ENCODE measurements at places on chromosomes 4 and X.

- DNase-seq, result no peak
Measured at GRCh38 chr4:15848191-15848842, 70.2 kb downstream of the CD38 start.

DNA sequence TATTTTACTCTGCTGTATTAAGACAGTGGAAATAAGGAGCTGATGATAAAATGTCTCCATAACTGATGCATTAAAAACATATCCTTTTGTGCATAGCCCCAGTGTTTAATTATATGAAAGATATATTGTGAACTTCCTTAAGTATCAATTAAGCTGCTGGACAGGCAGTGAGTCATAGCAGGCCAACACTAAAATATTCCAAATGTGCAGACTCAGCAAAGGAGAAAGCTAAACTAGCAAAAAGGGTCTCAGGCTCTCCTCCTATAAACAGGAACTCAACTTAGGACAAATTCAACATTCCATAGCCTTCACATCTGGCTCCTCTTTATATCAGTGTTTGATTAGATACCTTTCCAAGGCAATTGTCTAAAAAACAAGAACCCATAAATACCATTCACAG lies 15.6 kb downstream of the TNMD start:
- no peak for DNase-seq

DNA sequence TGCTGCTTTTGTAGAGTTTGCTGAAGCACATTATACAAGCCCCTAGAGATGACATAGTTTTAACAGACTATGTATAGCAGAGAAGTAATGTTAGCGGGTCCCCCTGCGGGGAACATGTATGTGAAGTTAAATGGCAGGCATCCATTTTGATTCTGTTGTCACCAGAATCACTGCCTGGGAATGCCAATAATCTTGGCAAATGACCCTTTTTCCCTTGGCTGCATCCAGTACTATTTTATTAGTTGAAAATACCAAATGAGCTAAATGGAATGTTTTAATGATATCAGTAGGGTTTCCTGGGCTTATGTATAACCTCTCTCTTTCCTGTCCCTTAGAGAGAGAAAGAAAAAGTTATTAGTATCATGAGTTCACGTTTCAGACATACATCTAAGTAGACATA lies 93.6 kb downstream of the LIMCH1 start:
- no peak for DNase-seq

DNA sequence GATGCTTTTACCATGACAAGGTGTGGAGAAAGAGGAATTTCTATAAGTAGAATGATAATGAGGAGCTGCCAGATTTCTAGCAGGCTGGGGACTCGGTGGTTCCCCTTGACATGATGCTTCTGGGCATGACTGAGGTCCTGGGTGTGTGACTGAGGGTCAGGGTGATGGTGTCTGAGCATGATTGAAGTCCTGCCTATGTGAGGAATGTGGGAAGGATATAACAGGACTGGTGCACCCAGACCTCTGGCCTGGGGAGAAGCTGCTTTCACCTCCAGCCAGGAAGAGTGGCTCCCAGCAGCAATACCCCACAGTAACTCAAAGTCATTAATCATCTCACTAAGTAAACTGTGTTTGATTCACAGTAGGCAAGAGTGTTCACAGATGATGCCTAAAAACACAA lies 17.4 kb downstream of the SORBS2 start:
- no peak for DNase-seq

DNA sequence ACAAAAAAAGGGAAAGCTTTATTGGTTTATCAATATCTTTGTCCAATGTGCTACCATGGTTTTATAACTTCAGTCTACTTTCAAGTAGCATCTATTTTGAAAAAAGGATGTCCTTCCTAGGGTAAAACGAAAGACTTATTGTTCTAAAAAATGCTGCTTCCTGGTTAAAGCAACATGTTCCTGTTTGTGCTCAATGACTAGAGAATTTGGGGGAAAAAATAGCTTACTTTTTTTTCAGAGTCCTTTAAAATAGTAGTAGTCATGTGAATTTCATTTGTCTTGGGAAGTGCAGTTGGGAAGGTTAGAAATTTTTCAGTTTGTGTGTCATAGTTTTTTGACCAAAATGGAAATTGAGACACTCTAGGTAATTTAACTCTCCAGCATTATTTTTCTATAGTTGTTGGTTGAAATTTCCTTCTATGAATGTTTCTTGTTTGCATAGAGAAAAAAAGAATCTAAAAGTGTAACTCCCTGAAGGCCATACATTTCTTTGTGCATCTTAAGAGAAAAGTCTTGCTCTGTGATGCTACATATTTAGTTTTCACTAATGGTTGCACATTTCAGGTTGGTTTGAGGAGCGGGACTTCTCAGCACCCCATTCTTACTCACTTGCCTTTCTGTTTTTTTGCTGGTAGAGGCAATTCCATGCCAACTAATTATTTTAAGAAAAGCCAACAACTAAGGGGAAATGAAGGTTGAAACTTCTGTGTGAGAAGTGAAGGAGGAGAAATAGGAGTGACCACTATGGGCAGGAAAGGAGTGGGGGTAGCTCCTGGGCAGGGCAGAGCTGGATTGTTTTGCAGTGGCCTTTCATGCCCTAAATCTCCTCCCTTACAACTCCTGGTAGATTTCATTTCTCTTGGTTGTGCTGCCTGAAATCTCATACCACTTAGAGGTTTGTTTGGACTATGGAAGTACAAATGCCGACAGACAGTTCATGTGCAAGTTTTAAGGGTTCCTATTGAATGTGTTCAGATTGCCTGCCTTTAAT lies 76.4 kb downstream of the RAPGEF2 start:
- DNase-seq, result no peak

GRCh38 chrX:96906741-96907140 lies 23.0 kb downstream of the RPA4 start:
- no peak for DNase-seq

- DNase-seq, result peak; percentile 55
Measured at GRCh38 chrX:13495232-13495631, 74.2 kb upstream of the EGFL6 start.

- DNase-seq, result no peak
Measured at GRCh38 chr4:4549534-4549933, 7.7 kb upstream of the STX18 start.

DNA sequence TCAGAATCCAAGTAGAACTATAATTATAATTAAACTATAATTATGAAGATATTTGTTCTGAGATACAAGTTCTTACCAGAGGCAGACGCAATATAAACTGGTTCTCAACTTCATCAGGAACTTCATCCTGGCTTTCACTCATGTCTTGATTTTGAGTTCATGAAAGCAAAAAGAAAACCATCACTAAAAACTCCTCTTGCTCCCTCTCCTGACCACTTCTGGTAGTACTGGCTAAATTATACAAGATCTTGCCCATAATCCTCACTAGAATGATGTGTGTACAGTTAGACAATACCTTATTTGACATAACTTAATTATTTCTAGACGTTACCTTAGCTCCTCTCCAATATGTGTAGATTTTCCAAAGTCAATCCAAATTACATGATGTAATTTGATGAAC lies 3.7 kb downstream of the TAF7L start:
- peak; percentile 1 for DNase-seq

GRCh38 chr4:119643306-119644042 lies 14.9 kb upstream of the PDE5A start:
- DNase-seq, result no peak

DNA sequence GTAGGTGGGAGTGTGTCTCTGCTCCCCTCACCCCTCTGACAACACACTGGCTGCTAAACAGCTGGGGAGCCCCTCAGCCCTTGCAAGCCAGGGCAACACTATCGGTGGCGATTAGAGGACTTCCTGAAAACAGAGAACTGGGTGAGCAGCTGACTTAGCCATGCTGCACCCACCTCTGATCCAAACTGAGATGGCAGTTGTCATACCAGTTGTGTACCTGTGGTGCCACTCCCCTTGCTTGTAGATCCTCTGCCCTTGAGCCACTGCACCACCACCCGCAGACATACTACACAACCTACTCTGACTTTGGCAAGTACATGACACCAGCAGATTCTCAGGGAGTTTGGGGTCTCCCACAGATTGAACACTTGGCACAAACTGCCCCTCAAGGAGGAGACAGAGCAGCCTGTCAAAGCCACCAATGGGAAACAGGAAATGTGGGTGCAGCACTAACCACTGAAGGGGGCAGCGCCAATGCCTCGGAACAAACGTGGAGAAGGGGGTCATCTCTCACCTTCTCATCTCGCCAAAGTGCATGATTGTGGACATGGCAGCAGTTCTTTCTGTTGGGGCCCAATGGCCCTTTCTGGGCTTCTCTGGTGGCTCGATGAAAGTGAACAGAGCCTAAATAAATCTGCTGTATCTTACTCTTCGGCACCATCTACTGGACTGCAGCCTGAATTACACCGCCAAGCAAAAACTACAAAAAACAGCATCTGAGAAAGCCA lies 119.8 kb downstream of the NEK1 start:
- no peak for DNase-seq
